ENCODE measurements at places on chromosomes 1 and 21.

DNA sequence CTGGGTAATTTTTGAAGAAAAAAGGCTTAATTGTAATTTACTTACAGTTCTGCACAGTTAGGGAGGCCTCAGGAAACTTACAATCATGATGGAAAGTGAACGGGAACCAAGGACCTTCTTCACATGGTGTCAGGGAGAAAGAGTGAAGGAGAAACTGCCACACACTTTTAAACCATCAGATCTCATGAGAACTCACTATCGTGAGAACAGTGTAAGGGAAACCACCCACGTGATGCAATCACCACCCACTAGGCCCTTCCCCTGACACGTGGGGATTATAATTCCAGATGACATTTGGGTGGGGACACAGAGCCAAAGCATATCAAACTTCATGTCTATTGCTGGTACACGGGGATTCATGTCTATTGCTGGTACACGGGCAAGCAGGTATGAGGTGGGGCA, 5.3 kb upstream of the SFT2D2 start:
- no peak overlapping the region for H3K27ac ChIP-seq
- H3K4me3 ChIP-seq = no peak overlapping the region
- peaks cover 5% of the 10 kb centered on the region for H3K4me1 ChIP-seq

DNA sequence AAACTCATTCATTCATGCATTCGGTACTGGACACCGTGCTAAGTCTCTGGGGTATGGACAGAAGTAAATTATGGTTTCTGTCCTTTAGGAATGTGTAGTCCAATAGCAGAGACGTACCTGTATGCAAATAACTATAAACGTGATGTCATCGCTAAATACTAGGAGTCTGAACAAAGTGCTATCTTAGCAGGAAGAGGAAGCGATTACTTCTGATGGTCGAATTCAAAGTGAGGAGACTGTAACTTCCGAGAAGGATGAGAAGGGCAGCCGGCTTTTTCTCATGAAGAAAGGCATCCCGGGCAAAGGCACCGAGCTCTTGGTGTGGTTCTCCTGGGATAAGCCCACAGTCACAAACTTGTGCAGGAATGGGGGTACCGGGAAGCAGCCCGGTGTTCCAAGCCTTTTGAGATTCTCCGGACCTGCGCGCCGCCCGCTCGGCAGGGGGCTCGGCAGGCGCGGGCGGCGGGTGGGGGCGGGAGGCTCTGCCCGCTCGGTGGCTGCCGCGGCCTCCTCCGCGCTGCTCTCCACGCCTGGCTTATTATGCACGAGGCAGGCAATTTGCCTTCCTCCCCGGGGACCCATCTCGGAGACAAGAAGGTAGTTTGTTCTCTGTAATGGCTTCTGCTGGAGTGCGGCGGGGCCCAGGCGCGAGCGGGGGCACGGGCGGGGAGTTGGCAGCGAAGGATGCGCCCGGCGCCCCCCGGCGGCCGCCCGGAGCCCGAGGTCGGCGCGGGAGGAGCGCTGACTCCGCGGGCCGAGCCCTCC, 67.5 kb upstream of the CD1D start:
- peak overlapping the region; percentile 83 for H3K4me3 ChIP-seq
- H3K4me1 ChIP-seq = peaks cover 20% of the 10 kb centered on the region
- peaks cover 8% of the 10 kb centered on the region for H3K36me3 ChIP-seq
- H3K27me3 ChIP-seq = peaks cover 57% of the 10 kb centered on the region
- no peak for DNase-seq

- H3K27me3 ChIP-seq = peaks cover 34% of the 10 kb centered on the region
- no peak overlapping the region for H3K27ac ChIP-seq
- DNase-seq = no peak
Observed at GRCh38 chr1:36885540-36886357, 148.6 kb downstream of the GRIK3 start.

GRCh38 chr1:212034516-212035122, 738 bp downstream of the INTS7 start:
- H3K36me3 ChIP-seq = peaks cover 5% of the 10 kb centered on the region
- H3K27me3 ChIP-seq = no peaks in the 10 kb centered on the region
- DNase-seq = no peak
- peak overlapping the region; percentile 96 for H3K4me3 ChIP-seq
- peaks cover 51% of the 10 kb centered on the region for H3K4me1 ChIP-seq

DNA sequence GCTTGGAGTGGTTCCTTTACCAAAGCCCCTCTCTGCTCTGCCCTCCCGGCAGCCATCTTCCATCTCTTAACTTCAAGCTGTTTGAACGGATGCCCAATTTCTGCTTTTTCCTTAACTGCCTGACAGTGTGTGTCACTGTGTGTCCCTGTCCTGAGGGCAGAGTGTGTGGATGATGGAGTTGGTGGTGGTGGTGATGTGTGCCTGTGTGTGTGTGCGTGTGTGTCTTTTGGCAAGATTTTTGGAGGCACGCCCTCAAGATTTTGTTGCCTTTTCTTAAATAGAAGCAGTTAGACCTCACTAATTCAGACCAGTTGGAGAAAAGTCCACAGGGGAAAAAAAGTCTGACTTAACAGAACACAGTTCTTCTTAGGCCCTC, 30.3 kb downstream of the SERTAD4 start:
- H3K4me3 ChIP-seq = no peak overlapping the region
- no peak for DNase-seq
- H3K27ac ChIP-seq = no peak overlapping the region

DNA sequence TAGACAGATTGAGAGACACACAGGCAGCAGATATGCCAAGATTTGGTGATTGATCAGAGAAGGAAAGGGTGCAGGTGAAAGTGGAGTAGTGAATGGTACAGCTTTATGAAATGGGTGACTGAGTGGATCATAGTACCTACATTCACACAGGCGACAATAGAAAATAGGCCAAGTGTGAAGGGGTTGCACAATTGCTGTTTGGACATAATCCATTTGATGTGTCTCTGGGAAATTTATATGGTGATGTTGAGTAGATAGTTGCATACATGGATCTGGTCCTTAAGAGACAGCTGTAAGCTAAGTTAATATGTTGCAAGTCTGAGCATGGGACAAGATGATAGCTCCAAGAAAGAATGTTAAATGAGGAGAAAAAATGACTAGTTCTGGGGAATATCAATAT, 118.6 kb upstream of the COP1 start:
- peaks cover 2% of the 10 kb centered on the region for H3K4me1 ChIP-seq
- peaks cover 3% of the 10 kb centered on the region for H3K36me3 ChIP-seq
- no peak overlapping the region for H3K27ac ChIP-seq
- H3K27me3 ChIP-seq = peaks cover 23% of the 10 kb centered on the region
- H3K4me3 ChIP-seq = no peak overlapping the region

DNA sequence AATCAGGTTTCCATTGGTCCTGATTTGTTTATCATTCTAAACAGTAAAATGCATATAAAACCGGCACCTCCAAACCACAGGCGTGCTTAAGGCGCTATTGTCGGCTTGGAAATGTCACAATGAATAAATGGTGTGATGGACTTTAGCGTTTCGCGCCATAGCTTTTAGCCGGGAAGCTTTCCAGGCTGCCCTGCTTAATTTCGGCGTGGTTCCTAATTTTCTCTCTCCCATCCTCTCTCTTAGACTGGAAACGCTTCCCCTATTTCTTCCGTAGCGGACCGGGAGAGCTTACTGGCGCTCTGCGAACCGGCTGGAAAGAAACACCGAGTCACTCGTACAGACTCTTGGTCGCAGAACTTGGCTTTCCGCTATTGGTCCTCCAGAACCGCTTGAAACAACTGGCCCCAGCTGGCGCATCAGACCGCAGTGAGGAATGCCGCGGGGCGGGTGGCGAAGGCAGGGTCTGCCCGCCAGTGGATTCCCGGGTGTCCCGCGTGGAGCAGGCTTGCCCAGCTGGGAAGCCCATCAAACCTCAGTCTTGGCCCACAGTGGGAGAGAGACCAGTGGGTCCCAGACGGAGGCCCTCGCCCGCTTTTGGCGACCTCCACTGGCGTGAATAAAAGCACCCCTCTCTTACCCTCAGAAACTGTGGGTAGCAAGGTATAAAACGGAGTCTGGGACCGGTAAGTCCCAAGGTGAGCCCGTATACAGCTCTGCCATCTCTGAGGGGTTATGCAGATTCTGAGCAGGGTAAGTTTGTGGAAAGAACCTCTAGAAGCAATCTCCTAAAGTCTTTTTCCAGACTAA, 4.0 kb upstream of the LHX8 start:
- no peak for DNase-seq
- no peaks in the 10 kb centered on the region for H3K36me3 ChIP-seq
- H3K4me1 ChIP-seq = peaks cover under 1% of the 10 kb centered on the region
- peaks cover 85% of the 10 kb centered on the region for H3K27me3 ChIP-seq
- no peak overlapping the region for H3K27ac ChIP-seq

DNA sequence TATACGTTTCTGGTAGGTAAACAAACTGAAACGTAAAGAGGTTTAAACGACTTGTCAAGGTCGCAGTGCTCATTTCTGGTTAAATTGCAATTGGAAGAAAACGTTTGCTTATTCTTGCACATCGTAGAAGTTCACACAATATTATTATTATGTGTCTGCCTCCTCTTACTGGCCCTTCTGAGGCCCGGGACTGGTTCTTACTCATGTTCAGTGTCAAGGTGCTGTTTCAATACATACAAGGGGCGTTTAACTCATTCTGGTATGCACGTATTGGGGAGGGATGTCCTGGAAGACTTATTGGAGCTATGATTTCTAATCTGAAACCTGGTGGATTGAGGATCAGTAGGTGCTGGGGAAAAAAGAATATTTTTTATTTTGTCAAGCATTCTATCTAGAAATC, 932 bp downstream of the RPF1 start:
- DNase-seq = no peak
- H3K4me3 ChIP-seq = peak overlapping the region; percentile 95
- peaks cover 32% of the 10 kb centered on the region for H3K4me1 ChIP-seq
- peaks cover 10% of the 10 kb centered on the region for H3K27me3 ChIP-seq
- H3K27ac ChIP-seq = peak overlapping the region; percentile 94

GRCh38 chr1:15736038-15736891, at the start of gene SLC25A34:
Gene SLC25A34 (plus strand): TSS chr1:15736258. CDS start chr1:15736486, 228 bp downstream.
- H3K4me3 ChIP-seq = no peak within 1 kb of the TSS
- H3K27ac ChIP-seq = no peak within 1 kb of the TSS
- H3K4me1 ChIP-seq = peaks cover 2% of the 10 kb centered on the region
- DNase-seq = no peak
- H3K36me3 ChIP-seq = no peaks in the 10 kb centered on the region

- DNase-seq = no peak
- H3K27me3 ChIP-seq = no peaks in the 10 kb centered on the region
- no peak overlapping the region for H3K4me3 ChIP-seq
- no peaks in the 10 kb centered on the region for H3K36me3 ChIP-seq
- H3K27ac ChIP-seq = no peak overlapping the region
- H3K4me1 ChIP-seq = no peaks in the 10 kb centered on the region
Observed at GRCh38 chr1:103074224-103074623, 34.1 kb downstream of the COL11A1 start.

- peaks cover 28% of the 10 kb centered on the region for H3K4me1 ChIP-seq
- no peaks in the 10 kb centered on the region for H3K27me3 ChIP-seq
- peak; percentile 48 for DNase-seq
- peak overlapping the region; percentile 99 for H3K4me3 ChIP-seq
Observed at GRCh38 chr1:67686267-67687197, 1.5 kb downstream of the GADD45A start.

DNA sequence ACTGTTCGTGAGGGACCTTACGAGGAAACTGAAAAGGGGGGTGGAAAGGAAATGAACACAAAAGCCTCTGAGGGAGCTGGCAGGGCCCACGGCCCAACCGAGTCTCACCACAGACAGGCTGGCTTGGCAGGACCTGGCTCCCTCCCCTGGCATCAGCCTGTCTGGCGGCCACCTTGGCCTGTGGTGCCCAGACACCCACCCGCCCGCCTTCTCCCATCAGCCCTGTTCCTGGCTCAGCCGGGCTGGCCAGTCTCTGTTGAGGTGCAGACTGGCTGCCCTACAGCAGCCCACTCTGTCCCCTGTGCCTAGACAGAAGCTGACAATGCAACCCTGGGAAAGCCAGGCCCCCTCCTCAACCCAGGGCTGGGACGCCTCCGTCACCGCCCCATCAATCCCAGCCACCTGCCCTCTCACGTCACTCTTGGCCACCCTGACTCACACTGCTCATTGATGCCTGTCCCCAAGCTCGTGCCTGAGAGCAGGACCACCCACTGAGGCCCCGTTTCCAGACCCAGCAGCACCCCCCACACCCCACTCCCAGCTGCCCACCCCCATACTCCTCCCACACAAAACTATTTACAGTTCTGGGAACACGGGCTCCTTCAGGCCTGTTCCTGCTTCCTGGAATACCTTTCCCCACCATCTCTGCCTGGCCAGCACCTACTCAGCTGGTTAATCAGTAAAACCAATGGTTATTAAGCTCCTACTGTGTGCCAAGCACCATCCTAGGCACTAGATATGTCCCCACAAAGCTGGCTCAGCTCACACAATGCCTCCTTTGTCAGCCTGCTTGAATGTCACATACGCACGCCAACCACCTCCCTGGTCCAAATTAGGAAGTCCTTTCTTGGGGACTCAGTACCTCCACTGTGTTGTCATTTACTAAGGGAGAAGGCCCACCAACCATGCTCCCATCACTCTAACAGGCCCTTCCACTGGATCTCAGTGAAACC, 22.7 kb downstream of the SDC3 start:
- no peak overlapping the region for H3K4me3 ChIP-seq
- peaks cover 34% of the 10 kb centered on the region for H3K27me3 ChIP-seq
- H3K27ac ChIP-seq = no peak overlapping the region
- peaks cover 4% of the 10 kb centered on the region for H3K36me3 ChIP-seq
- DNase-seq = no peak

GRCh38 chr1:64242895-64243756, 39.7 kb downstream of the UBE2U start:
- peak overlapping the region; percentile 84 for H3K4me3 ChIP-seq
- H3K27ac ChIP-seq = peak overlapping the region; percentile 32
- H3K36me3 ChIP-seq = no peaks in the 10 kb centered on the region
- DNase-seq = no peak
- H3K27me3 ChIP-seq = peaks cover 22% of the 10 kb centered on the region
- H3K4me1 ChIP-seq = peaks cover 13% of the 10 kb centered on the region

GRCh38 chr1:25989440-25990234, 8.2 kb downstream of the PAFAH2 start:
- H3K36me3 ChIP-seq = peaks cover 5% of the 10 kb centered on the region
- H3K4me3 ChIP-seq = peak overlapping the region; percentile 81
- H3K27ac ChIP-seq = peak overlapping the region; percentile 88
- no peaks in the 10 kb centered on the region for H3K27me3 ChIP-seq
- DNase-seq = no peak

DNA sequence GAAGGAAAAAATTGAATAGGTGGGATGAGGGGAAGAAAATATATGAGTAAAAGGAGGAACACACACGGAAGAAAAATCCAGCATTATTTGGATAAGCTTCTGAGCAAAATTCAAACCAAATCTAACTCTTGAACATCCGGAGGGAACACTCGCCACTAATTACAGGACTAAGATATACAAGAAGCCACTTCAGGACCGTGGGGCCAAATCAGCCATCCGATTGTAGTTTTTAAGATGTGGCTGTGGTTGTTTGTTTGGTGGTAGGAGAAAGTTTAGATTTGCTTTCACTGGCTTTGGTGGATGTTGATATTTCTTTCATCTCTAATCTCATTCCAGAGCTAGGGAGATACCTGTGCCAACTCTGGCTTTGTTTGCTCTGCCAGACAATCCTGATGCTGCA, 43.7 kb upstream of the ADAMTS1 start:
- no peaks in the 10 kb centered on the region for H3K4me1 ChIP-seq
- H3K4me3 ChIP-seq = no peak overlapping the region
- no peak overlapping the region for H3K27ac ChIP-seq
- H3K27me3 ChIP-seq = peaks cover 6% of the 10 kb centered on the region
- DNase-seq = no peak
- H3K36me3 ChIP-seq = no peaks in the 10 kb centered on the region

All from T-helper 17 cell (primary cell).